ENCODE measurements at places on chromosomes 2 and 18.

GRCh38 chr2:180621941-180622918, 358.2 kb upstream of the UBE2E3 start:
- peak; percentile 20 for DNase-seq

- no peak for DNase-seq
Measured at GRCh38 chr2:15263976-15264685, 297.0 kb downstream of the NBAS start.

- DNase-seq = no peak
Measured at GRCh38 chr2:25266399-25266798, 75.3 kb downstream of the DNMT3A start.

- peak; percentile 81 for DNase-seq
Measured at GRCh38 chr2:237456200-237456843, 30.7 kb upstream of the MLPH start.

- no peak for DNase-seq
Measured at GRCh38 chr18:22197668-22198067, 28.3 kb downstream of the GATA6 start.

- DNase-seq = peak; percentile 80
Measured at GRCh38 chr18:845152-845819, 33.2 kb upstream of the YES1 start.

DNA sequence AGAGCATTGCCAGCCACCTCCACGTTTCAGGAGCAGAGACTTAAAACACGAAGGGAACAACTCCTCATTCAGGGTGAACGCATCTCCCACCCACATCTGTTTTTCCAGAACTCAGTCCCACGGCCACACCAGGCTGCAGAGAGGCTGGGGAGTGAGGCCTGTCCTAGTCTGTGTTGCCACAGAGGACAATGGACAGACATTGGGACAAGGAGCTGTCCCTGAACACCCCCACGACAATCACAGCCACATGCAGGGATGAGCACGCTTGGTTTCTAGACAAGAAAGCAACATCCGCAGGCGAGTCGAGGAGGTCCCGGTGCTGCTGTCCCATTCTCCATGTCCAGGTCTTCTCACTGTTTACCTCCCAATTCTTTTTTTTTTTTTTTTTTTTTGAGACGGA, 167.4 kb downstream of the EIPR1 start:
- no peak for DNase-seq

GRCh38 chr2:1721706-1722646, 22.3 kb downstream of the PXDN start:
- no peak for DNase-seq

GRCh38 chr2:10375570-10376281, 72.4 kb downstream of the ODC1 start:
- no peak for DNase-seq

DNA sequence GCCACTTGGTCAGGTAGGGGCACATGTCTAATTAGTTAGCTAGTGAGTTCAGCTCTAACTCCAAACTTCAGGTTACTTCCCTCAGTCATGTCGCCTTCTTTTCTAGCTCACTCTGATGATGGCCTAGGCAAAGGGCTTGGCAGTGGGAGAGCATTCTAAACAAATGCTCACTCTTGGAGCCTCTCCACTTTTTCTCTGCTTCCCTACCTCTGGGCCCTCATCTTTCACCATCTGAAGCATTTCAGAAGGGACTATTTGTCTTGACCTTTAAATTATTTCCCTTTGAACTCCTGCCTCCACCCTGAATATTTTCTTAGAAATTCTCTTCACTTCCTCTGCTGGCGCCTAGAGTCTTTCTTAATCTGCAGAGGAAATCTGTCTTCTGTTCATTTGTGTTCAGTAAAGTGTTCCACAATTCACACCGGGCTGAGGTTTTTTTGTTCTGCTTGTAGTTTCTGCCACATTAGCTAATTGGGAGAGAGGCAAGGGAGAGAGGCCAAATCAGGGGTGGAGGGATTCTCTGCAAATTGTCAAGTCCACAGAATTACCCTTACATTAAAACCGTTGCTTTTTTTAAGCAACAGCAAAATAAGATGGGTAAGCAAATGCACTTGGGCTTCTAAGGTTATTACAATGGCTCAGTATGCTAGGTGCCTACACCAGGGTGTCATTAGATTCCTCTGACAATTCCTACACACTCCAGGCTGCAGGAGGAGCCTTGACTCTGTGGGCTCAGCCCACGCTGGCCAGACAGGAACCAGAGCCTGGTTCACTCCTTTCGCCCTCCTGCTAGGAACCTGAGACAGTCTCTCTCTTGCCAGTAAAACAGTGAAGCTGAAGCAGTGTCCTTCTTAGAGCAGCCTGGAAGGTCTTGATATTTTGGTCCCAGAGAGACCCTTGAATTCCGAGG, 5.5 kb downstream of the MSGN1 start:
- DNase-seq = no peak

DNA sequence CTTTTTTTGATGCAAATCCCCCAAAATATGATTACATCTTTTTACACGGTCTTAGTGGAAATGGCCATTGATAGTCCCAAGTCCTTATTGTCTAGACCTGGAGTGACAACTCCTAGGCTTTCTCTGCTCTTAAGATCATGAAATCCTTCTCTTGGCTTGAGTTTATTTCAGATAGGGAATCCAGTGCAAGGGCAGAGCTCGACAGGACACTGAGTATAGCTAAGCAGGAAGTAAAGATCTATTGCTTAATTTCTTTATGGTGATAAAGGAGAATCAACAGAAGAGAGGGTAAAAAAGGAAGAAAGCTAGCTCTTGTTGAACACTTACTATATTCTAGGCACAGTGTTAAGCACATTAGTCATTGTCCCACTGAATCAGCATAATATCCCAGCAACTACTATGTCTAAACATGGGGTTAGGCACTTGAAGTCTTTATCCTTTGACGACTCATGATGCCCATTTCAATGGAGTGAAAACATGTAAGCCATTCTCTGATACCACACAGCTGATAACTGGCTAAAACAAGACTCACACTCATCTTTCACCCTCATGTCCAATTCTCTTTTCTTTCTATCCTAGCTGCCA, 74.1 kb upstream of the LRATD1 start:
- DNase-seq = no peak

DNA sequence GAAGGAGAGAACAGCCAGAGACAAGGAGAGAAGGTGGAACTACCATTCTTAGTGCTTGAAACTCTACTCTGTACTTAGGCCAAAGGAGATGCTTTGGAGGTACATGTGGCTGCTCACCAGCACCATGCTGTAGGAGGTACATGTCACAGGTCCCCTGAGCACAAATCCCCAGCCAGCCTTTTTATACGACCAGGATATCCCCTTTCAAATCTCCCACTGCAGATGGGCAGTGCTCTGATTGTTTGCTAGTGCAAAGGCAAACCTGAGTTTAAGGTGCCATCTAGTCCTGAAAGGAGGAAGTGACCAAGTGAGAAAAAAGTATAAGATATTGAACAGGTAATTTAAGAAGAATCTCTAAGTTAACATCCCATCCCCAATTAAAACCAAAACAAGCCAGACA, 17.1 kb upstream of the TTC21B start:
- DNase-seq = no peak

- no peak for DNase-seq
Measured at GRCh38 chr18:74760436-74760835, 162.8 kb downstream of the ZNF407 start.

DNA sequence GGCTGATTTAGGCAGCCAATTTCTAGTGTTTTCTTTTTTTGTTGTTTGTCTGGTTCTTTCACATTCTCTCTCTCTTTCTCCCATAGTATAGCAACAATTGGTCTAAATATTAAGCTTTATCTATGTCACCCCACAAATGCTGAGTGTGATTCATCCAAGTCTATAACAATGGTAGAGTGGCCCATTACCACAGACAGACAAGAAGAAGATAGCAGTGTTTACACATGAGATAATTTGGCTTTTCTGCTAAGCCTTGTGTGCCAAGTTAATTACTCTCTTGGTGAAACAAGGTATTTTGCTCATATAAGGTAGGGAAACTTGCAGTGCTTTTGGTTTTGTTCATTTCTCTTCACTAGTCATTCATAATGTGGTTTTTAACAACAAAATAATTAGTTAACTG, 166.5 kb downstream of the SLC8A1 start:
- DNase-seq = no peak

- DNase-seq = no peak
Measured at GRCh38 chr2:238985041-238985729, 137.3 kb downstream of the TWIST2 start.

- no peak for DNase-seq
Measured at GRCh38 chr2:191222952-191223351, 22.3 kb upstream of the MYO1B start.

DNA sequence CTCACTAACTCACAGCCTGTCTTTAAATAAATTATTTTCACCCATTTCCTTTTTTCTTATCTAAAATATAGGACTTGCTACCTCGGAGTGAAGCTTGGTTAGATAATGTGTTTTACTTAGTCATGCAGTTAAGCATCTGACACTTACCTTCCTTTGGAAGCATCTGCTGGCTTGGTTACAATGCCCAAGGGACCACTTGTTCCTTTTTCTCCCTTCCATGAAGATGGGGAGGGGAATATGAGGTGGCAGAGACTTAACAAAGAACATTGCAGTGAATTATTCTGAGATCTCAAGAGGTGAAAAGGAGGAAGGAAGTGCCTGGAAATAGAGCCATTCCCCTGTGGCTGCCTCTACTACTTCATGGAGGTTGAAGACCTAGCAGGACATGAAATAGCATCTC, 145.4 kb upstream of the FOSL2 start:
- DNase-seq = no peak

DNA sequence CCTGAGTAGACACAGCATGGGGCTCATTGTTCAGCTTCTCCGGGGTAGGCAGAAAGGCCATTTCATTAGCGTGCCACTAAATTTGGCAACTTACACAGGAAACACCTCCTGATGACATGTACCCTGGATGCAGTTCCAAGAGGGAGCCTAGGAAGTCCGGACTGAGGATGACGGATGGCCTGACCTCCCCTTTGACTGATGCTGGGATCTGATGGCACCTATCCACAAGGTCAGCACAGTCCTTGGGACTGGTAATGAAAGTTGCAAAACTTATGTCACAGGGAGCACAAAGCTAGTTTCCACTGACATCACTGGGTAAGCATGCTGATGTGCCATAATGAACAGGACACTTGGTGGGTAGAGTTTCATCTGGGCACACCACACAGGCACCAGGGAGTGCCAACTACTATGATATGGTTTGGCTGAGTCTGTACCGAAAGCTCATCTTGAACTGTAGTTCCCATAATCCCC, 126.7 kb upstream of the ARL4C start:
- no peak for DNase-seq

- no peak for DNase-seq
Measured at GRCh38 chr2:85163675-85164074, 30.5 kb downstream of the TCF7L1 start.

DNA sequence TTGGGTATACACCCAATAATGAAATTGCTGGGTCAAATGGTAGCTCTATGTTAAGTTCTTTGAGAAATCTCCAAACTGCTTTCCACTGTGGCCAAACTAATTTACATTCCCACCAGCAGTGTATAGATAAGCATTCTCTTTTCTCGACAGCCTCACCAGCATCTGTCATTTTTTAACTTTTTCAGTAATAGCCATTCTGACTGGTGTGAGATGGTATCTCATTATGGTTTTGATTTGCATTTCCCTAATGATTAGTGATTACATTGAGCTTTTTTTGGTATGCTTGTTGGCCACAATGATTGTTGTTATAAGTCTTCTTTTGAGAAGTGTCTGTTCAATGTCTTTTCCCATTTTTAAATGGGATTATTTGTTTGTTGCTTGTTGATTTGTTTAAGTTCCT, 50.4 kb upstream of the EPAS1 start:
- DNase-seq = no peak

- no peak for DNase-seq
Measured at GRCh38 chr2:127586746-127587295, 51.3 kb downstream of the MYO7B start.

DNA sequence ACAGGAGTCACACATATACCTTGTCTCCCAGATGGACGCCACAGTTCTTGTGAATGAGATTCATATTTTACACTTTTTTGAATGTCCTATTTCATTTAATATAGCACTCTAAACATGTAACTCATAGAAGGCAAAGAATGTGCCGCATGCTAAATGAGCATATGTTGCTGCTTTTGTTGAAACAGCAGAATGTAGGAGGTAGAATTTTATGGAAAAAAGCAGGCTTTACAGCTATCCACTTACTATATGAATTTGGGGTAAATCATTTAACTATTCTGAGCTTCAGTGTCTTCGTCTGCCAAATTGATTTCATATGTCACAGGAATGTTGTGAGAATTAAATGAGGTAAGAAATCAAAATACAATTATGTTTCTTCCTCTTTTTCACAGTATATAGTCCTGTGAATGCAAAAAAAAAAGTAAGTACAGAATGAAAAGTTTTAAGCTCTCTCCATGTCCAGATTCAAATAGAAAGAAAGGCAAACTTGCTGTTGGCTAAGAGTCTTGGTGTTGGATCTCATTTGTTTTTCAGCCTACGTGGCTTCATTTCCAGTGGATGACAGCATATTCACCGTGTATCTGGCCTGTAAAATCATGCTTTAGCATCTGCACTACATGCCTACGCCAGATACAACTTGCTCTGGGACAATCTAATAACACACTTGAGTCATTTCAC, 154.7 kb upstream of the CNTNAP5 start:
- DNase-seq = no peak

GRCh38 chr2:88754585-88755320, 63.3 kb downstream of the RPIA start:
- no peak for DNase-seq

GRCh38 chr2:42492691-42493467, 903 bp downstream of the KCNG3 start:
- DNase-seq = no peak

GRCh38 chr18:11369556-11369955, 220.2 kb upstream of the PIEZO2 start:
- DNase-seq = no peak

- no peak for DNase-seq
Measured at GRCh38 chr2:2530334-2530733, 199.3 kb upstream of the MYT1L start.

DNA sequence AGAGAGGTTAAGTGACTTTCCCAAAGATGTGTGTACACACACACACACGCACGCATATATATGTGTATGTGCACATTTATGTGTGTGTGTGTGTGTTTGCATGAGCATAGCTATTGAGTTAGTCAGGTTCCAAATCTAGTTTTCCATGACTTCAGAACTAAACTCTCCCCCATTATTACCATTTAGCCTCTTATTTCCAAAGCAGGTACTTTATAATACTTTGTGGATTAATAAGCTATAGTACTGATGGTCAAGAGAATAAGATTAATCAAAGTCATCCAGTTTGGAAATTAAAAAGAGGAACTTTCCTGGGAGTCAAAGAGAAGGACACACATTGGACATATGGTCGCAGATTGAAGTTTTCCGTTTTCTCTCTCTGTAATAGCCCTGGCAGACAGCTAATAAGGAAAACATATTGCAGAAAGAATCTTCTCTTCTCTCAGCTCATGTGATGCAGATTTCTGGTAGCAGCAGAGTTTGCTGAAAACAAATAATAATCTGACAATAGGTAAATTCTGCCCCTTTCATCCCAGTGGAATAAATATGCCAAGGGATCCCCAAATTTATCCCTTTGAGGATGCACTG, 410.9 kb upstream of the TCF4 start:
- DNase-seq = no peak

DNA sequence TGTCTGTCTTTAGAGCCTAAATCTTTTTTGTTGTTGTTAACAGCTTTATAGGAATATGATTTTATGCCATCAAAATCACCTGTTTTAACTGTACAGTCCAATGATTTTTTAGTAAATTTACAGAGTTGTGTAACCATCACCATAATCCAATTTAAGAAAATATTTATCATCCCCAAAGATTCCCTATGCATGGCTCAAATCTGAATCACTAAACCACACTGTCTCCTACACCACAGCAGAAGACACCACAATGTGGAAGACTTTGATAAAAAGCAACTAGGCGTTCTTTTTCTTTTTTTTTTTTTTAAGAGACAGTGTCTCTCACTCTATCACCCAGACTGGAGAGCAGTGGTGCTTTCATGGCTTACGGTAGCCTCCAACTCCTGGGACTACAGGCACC, 99.6 kb downstream of the TXNL1 start:
- no peak for DNase-seq

Measured in AG09319 (cell line).